ENCODE measurements at places on chromosomes 7 and 10.

DNA sequence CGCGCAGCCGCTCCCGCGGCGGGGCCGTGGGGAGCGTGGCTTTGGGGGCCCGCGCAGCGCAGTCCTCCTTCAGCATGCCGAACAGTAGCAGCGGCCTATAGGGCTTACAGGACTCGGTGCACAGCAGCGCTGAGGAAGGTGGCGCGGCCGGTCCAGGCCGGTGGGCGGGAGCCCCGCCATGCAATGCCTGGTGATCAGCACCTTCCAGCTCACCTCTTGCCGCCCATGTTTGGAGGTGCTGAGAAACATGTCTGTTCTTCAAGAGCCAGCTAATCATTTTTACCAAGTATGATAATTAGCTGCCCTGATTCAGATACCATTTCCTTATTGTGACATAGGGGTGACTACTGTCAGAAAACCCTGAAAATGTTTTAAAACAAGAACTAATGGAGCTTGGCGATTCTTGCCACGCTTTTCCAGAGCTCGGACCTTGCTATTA, 33.5 kb upstream of the SFTPD start:
- DNase-seq = no peak

- DNase-seq = no peak
Observed at GRCh38 chr7:47373871-47374451, 207.9 kb downstream of the TNS3 start.

- no peak for DNase-seq
Observed at GRCh38 chr10:43958071-43958432, 309.4 kb upstream of the ZNF32 start.

DNA sequence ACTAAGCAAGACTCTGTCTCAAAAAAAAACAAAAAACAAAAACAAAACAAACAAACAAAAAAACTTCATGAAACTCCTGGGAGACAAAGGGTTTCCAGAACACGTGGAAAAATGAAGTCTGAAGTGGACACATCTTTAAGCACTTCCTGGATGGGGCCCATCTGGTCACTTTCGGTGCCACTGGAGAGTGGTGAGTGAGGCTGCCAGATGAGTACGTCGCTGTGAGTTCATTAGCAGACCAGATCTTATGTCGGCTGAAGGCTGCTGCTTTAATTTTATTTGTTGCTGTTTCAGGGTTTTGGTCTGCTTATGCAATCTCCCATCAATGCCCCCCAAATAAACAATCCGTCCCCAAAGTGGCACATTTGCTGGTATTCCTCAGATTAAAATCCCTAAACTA, 64.4 kb downstream of the NPTX2 start:
- DNase-seq = no peak

DNA sequence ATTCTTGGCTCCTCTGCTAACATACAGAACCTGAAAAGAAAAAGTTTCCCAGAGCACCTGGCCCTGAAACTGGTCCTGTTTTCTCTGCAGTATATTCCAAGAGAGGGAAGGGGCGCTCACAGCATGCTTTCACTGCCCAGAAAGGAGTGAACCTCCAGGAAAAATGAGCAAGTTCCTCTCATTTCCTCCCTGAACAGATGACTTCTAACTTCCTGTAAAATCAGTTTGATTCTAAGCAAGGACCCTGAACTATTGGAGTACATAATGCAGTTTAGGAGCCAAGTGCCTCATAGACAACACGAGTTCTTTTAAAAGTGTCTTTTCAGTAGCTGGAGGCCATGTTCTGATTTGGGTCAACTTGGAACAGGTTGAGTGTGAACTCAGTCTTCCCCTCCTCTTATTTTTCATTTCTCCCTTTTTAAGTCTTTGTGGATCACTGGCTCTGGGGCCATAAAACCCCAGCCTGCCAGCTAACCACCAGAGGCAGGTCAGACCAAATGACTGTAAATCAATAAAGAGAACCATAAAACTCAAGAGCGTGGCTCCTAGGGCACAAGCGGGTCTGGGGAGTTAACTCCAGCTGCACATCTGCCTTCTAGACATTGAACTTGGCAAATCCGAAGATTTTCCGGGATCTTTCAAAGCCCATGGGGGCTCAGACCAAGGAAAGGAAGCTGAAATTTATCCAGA, 5.9 kb upstream of the LRRC18 start:
- DNase-seq = no peak
